PC-3 (cell line): ENCODE measurements at places on chromosomes 3 and 15. TPM values are rescaled to one million over a fixed set of nuclear protein-coding genes. Genes with fewer than 3 reads are reported as not detected.

Gene CLEC3B
- total RNA-seq, result 1.8 TPM in 1 of 2 replicates, not detected in the other

- DNase-seq, result no peak
Measured at GRCh38 chr3:187828579-187829452, 83.5 kb upstream of the BCL6 start.

Gene ERC2
- total RNA-seq, result 0.77 and 3.3 TPM in 2 replicates

Gene KNG1
- not detected in 2 replicates for total RNA-seq

GRCh38 chr3:57130571-57131209 is 34.5 kb downstream of the IL17RD start:
- DNase-seq, result no peak

- DNase-seq, result no peak
Measured at GRCh38 chr3:44772099-44772442, 10.5 kb downstream of the KIF15 start.

DNA sequence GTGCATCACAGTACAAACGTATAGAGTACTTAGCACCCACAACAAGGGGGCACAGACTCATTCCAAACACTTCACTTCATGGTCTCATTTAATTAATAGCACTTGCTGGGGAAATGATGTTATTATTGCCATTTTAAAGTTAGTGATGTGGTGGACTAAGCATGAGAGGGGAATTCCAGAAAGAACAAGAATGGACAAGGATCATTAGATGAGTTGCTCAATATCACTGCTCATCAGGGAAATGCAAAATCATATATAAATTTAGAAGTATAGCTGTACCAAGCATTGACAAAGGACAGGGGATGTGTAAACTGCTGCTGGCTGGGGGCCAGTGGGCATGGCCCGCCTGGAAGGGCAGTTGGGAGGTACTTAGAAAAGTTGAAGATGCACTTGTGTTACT is 14.6 kb downstream of the PRR20G start:
- no peak for DNase-seq

Gene CD200
- total RNA-seq, result not detected in 2 replicates

Gene NR1I2
- total RNA-seq, result 0.04 TPM in 1 of 2 replicates, not detected in the other

Gene SMAD6
- 19.9 and 21.8 TPM in 2 replicates for total RNA-seq

DNA sequence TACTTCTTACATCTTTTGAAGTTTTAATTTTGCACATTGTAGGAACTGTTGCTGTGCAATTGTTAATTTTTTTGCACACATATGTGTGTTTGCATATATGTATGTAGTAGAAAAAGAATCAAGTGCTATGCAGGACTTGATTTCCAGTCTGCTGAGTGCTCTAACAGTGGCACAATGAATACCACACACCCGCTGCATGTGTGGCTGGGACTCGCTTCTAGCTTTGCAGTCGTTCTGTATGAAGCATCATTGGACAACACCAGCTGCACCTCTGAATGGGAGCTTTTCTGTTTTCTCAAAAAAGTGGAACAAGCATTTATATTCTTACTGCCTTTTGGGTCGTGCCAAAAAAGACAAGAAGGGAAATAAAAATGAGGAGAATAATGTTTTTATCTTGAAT is 564.7 kb downstream of the FOXP1 start:
- no peak for DNase-seq

DNA sequence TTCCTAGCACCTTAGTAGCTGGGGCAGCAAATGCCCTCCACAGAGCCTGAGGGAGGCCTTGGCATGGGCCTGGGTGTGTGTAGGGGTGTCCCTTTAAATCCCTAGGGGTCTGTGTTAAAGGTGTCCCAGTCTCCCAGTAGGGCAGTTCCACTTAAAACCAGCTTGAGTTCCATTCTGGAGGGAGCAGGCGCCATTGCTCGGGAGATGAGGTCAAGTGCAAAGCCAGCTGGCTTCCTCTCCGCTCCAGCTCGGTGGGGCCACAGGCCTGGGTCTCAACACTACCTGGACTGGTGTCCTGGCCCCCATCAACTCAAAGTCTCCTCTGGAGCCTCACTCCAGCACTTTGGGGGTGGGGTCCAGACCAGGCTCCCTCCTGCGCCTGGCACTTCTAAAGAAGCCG is 25.2 kb downstream of the FEM1B start:
- no peak for DNase-seq

Gene CEMIP
- total RNA-seq, result 3.1 and 4.0 TPM in 2 replicates

DNA sequence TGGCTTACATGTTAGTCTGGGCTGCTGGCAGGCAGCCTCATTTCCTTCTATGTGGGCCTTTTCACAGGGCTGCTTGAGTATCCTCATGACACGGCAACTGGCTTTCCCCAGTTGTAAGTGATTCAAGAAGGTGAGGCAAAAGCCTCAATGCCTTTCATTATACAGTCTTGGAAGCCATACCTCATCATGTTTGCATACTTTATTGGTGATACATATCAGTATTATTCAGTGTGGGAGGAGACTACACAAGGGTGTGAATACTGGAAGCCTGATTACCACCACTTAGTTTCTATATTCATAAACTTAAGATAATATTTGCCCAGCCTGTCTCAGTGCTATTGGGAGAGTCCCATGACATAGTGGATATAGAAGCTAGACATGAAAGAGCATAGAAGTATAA is 346.8 kb downstream of the SOX2 start:
- DNase-seq, result no peak

Gene CCR2
- total RNA-seq, result not detected in 2 replicates

Gene IQCF5
- total RNA-seq, result not detected in 2 replicates

Gene CAND2
- 2.4 and 4.8 TPM in 2 replicates for total RNA-seq

GRCh38 chr3:130569461-130570365 is 52.7 kb downstream of the COL6A6 start:
- no peak for DNase-seq

GRCh38 chr3:191397771-191398170 is 63.2 kb upstream of the PYDC2 start:
- DNase-seq, result no peak

Gene DPPA2
- total RNA-seq, result not detected in 2 replicates

- peak; percentile 96 for DNase-seq
Measured at GRCh38 chr3:105944721-105945120, 75.9 kb upstream of the CBLB start.

GRCh38 chr15:72488558-72488957 is 14.4 kb downstream of the ARIH1 start:
- no peak for DNase-seq

Gene NECTIN3
- total RNA-seq, result 12.8 and 15.8 TPM in 2 replicates

DNA sequence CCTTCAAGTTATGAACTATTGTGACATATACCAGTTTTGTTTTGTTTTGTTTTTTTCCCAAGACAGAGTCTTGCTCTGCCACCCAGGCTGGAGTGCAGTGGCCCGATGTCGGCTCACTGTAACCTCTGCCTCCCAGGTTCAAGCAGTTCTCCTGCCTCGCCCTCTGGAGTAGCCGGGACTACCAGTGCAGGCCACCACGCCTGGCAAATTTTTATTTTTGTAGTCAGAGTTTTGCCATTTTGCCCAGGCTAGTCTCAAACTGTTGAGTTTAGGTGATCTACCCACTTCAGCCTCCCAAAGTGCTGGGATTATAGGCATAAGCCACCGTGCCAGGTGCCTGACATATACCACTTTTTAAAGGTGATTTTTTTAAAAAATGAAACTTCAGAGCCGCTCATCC is 74.6 kb downstream of the ARRDC4 start:
- DNase-seq, result no peak

Gene GP5
- not detected in 2 replicates for total RNA-seq

GRCh38 chr15:90924375-90924774 is 8.0 kb downstream of the HDDC3 start:
- DNase-seq, result no peak

Gene IGF1R
- total RNA-seq, result 3.8 and 15.8 TPM in 2 replicates

Gene OSBPL10
- total RNA-seq, result 34.6 and 48.0 TPM in 2 replicates

DNA sequence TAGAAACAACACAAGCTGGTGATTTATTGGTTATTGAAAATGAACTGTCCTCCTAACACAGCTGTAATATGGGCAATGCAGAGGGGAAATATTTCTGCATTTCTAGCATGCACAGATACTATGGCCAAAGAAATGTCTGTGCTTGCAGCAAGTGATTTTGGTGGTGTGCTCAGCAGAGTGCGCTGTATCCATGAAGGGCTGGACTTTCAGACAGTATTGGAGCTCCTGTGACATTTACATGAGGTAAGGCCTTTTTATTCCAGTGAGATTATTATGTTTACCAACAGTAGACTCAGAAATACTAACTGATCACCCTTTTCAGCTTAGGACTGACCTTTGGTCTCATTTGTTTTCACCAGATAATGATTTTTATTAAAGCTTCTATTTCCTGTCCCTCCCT is 1302.6 kb upstream of the EPHA6 start:
- DNase-seq, result no peak

Gene NLGN1
- 0.77 and 0.92 TPM in 2 replicates for total RNA-seq

Gene MYH15
- 2.4 and 2.8 TPM in 2 replicates for total RNA-seq

Gene ALS2CL
- 30.1 and 36.3 TPM in 2 replicates for total RNA-seq

- DNase-seq, result no peak
Measured at GRCh38 chr3:27031476-27031875, 337.7 kb downstream of the NEK10 start.

Gene HES1
- total RNA-seq, result 852 and 906 TPM in 2 replicates

GRCh38 chr3:66427951-66428474 is 72.8 kb downstream of the LRIG1 start:
- no peak for DNase-seq

- DNase-seq, result no peak
Measured at GRCh38 chr3:9441501-9442221, 44.2 kb downstream of the SETD5 start.

- no peak for DNase-seq
Measured at GRCh38 chr3:177089110-177089509, 108.2 kb downstream of the TBL1XR1 start.

DNA sequence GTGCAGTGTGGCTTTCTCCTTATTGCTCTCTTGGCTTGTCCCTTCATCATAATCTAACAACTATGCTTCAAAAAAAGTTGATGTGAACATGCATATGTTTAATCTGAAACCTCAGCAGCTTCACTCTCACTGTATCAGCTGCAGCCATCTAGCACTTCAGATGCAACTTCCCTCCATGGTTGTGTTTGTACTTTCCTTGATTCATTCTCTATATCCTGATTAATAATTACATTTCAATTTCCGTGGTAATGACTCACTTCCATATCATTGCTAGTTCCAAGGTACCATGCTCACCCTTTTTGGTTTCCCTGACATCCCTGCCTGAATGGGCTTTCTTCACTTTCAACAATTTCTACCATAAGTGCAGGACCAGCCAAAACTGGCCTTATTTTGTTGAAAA is 51.2 kb downstream of the MDFIC2 start:
- DNase-seq, result peak; percentile 58

- peak; percentile 77 for DNase-seq
Measured at GRCh38 chr3:87855616-87856015, 203.2 kb downstream of the CGGBP1 start.

GRCh38 chr15:31001702-31002101 is 10.3 kb upstream of the MTMR10 start:
- no peak for DNase-seq

GRCh38 chr15:93121973-93122910 is 33.2 kb upstream of the RGMA start:
- no peak for DNase-seq

Gene CD80
- total RNA-seq, result not detected in 2 replicates

- DNase-seq, result no peak
Measured at GRCh38 chr15:43799945-43800285, at the start of gene SERINC4. SERINC4 (minus strand) TSS chr15:43800220; CDS start chr15:43799986, 234 bp downstream.

GRCh38 chr3:28117598-28117997 is 123.8 kb upstream of the CMC1 start:
- DNase-seq, result no peak

GRCh38 chr15:90171623-90172022 is 29.5 kb upstream of the SEMA4B start:
- DNase-seq, result no peak

GRCh38 chr3:38086496-38086895 is 47.5 kb downstream of the DLEC1 start:
- DNase-seq, result no peak
